T-helper 2 cell treated with Interferon-gamma antibody and Interleukin-4, amounts not matched to agents 5 μg/mL and 100 μg/mL, for 36 hours (primary cell): ENCODE measurements at places on chromosomes 7 and 10.

DNA sequence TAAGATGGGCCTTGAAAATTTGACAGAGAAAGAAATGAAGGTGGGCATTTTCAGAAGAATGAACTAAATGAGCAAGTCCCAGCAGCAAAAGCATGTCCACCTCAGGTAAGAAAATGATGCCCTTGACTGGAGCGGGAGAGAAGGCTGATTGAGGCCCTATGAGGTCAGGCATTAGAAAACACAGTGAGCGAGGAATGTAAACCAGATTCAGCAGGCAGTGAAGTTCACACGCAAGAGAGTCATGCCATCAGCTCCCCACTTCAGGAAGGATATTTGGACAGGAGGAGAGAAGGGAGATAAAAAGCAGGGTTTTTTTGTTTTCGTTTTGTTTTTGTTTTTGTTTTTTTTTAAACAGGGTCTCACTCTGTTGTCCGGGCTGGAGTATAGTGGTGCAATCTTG is 166.4 kb downstream of the PPP1R17 start:
- DNase-seq = no peak

GRCh38 chr7:77796960-77797359 is 1.3 kb downstream of the TMEM60 start:
- no peak for DNase-seq

GRCh38 chr7:102434039-102434486 is 688 bp downstream of the ORAI2 start:
- no peak for DNase-seq

GRCh38 chr7:22435720-22436119 is 64.3 kb downstream of the STEAP1B start:
- DNase-seq = no peak

GRCh38 chr7:105794741-105795729 is 81.4 kb downstream of the ATXN7L1 start:
- DNase-seq = no peak

DNA sequence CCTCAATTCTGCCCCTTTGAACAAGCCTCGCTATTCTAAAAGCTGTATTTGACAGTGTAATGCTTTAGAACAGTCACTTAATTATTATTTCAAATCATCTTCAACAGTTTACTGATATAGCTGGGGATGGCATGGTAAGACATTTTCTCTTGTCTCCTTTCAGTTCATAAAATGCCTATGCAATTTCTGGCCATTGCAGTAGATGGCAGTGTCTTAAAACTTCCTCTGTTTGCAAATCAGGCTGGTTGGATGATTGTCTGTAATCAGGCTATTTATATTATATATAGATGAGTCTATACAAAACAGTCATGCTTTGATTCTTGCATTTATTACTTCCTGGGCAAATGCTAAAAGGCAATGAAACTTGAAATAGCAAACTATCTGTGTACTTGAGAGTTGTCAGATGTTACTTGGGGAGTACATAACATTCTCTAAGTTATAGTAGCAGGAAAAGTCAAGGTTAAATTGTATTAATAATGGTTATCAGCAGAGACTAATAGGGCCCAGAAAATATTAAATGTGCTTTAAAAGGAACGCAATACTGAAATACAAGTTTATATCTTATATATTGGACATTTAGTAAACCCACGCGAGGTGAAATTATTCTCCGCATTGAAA is 55.5 kb upstream of the LHFPL3 start:
- DNase-seq = no peak

- DNase-seq = no peak
These were observed 21.9 kb upstream of the GDF10 start for GRCh38 chr10:47278152-47278473.

- no peak for DNase-seq
These were observed 76.0 kb downstream of the DENND2A start for GRCh38 chr7:140564643-140565042.

- DNase-seq = no peak
These were observed 847.1 kb upstream of the MBL2 start for GRCh38 chr10:53619671-53620070.

DNA sequence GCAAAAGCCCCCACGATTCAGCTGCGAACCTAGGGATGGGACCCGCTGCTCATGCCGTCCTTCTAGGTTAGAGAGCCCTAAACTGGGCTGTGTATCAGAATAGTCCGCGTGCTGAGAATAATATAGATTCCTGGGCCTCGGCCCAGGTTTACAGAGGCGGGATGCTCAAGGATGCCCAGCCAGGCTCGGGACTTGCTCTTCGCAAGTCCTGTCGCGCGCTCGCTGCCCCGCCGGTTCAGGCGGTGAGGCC is 266 bp upstream of the STMP1 start:
- no peak for DNase-seq

DNA sequence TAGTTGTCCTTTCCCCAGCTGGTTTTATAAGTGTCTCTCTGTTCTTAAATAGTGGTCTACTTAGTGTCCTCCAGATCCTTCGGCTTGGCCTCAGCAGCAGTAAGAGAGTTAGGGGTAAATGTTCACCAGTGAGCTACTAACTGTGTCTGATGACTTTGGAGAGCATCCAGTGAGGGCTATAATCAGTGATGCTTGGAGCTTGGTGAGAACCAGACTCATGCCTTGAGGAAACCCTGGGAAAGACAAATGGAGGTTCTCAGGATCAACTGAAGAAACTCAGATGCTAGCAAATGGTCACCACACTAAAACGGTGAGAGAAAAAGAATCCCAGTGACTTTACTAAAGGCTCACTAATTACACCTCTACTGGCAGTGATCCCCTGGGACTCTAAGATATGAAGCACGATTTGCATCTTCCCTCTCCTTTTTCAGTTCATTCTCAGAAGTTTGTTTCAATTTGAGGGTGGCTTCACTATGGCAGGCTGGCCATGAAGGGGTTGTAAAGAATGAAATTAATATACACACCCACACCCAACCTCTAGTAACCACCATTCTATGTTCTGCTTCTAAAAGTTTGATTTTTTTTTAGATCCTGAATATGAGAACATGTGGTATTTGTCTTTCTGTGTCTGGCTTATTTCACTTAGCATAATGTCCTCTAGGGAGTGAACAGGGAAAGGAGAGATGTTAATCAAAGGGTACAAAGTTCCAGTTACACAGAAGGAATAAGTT is 177.9 kb downstream of the PDE1C start:
- no peak for DNase-seq

- DNase-seq = no peak
These were observed 51.9 kb upstream of the A1CF start for GRCh38 chr10:50937230-50937907.

DNA sequence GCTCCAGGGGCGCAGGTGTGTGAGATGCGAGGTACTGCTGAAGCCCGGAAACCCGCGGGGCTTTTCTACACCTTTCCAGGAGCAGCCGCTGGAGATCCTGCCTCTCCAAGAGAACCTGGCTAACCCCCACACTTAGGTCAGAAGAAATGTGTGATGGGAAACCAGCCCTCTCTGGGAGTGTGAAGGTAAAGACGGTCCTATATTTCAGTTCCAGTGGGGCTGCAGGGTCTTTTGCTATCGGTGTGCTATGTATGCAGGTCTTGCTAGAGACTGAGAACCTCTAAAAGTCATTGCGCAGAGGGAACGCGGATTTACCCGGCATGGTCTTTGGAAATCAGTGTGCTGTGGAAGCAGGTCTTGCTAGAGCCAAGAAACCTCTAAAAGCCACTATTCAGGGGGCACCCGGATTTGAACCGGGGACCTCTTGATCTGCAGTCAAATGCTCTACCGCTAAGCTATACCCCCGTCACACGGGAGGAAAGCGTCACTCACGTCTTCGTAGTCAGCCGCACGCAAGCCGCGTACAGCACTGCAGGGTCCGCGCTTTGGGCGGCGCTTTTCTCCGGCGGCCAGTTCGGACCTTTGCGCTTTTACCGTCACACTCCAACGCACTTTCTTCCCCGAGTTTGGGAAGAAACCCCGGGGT is 46.0 kb downstream of the ZNF777 start:
- DNase-seq = peak; percentile 33

DNA sequence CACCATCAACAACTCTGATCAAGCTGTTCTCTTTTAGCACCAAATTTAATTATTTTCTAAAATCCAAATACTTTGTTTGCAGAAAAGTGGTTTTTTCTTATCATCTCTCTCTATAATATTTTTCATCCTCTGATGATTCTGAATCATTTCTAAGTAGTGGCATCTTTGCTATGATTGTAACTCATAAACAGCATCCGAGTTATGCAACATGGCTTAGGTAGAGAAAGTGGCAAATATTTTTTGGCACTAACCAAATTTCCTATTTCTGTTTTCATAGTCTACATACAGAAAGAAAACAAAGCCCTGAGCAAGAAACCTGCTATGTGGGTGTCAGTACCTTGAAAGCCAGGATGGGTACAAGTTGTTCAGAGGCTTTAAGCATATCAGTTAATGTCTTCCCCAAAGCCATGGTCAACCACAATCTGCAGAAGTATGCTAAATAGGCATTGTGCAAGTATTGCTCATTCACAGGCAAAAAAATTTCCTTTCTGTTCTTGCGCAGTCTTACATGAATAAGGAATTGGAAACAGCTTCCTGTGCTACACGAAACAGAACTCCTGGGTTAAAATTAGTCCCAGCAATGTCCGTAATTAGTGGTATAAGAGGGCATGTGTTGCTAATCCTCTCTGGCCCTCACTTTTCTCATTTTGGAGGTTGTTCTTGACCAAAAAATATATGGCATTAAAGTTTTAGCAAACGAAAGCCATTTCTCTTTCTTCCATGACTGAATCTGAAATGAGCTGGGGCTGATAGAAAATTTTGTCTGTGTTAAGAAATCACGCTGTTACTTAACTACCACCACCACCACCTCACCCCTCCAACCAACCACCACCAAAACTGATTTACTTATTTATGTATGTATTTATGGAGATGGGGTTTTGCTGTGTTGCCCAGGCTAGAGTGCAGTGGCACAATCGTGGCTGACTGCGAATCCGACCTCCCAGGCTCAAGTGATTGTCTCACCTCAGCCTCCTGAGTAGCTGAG is 325.6 kb upstream of the MAGI2 start:
- DNase-seq = no peak

GRCh38 chr7:135162382-135163001 is 8.0 kb downstream of the CYREN start:
- DNase-seq = no peak

DNA sequence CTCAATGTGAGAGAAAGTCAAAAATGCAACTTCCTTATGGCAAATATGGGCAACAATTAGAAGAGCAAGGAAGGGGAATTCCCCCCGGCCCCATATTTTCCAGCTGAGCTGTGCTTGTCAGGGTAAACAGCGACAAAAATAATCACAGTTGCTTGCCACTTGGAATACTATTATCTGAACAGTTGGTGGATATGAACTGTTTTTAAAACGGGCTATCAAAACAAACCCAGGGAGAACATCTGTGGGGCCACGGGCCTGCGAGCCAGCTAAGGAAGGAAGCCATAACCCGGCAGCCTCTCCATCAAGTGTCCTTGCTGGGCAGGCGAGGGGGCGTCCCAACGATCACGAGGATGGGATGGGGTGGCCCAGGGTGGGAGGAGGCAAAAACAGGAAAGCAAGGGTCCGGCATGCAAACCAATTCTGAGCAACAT is 228.4 kb downstream of the ARHGAP12 start:
- no peak for DNase-seq
